Stimulated activated CD4-positive, alpha-beta T cell treated with anti-CD3 and anti-CD28 coated beads, Interleukin-15, amount 100 ng/mL, for 1 hour (primary cell): ENCODE measurements at places on chromosomes 1 and 21.

DNA sequence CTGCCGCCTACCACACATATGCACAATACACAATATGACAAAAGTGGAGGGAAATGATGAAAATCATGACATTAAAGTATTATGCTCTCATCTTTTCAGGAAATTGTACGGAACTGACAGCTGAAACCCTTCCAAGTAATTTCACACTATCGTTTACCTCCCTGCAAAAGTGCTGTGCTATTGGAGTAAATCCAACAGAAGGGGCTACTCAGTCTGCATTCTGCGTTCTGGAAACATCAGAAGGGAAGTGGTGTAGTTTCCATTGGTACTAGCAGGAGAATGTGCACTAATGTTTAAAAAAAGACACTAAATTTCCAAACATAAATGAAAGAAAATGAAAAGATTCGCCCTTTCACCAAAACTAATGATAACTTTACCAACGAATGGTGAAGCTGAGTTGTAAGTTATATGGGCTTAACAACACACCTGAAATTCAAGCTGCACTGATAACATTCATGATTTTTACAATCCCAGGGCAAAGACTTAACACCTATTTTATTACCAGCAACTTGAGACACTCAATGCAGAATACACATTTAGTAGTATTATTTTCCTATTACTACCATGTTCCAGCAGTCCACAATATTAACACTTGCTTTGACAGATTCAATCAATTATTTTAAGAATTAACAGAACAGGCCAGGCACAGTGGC is 3.2 kb downstream of the DENND1B start:
- no peak for DNase-seq

- no peak for DNase-seq
Measured at GRCh38 chr1:147547065-147547464, 5.8 kb downstream of the BCL9 start.

GRCh38 chr1:4375812-4376211 is 278.6 kb upstream of the AJAP1 start:
- DNase-seq = no peak

DNA sequence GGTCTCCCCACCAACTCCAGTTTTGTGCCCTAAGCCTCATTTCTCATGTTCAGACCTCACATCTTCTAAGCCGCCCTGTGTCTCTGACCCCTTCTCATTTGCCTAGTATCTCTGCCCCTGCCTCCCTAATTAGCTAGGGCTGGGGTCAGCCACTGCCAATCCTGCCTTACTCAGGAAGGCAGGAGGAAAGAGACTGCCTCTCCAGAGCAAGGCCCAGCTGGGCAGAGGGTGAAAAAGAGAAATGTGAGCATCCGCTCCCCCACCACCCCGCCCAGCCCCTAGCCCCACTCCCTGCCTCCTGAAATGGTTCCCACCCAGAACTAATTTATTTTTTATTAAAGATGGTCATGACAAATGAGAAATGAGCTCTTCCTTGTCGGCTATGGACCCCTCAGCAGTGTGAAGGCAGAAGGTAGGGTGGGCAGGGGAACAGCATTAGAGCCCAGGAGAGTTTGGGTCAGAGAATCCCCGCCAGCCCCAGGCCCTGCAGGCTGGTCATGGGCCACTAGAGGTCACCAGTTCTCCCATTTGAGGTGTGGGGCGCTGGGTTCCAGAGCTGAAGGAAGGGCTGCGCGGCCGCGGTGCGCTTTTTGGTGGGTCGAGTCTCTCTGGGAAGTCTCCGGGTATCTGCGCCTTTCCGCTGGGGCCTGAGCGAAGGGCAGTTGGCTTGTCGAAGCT is 11.5 kb downstream of the ADAMTSL4 start:
- DNase-seq = peak; percentile 65

DNA sequence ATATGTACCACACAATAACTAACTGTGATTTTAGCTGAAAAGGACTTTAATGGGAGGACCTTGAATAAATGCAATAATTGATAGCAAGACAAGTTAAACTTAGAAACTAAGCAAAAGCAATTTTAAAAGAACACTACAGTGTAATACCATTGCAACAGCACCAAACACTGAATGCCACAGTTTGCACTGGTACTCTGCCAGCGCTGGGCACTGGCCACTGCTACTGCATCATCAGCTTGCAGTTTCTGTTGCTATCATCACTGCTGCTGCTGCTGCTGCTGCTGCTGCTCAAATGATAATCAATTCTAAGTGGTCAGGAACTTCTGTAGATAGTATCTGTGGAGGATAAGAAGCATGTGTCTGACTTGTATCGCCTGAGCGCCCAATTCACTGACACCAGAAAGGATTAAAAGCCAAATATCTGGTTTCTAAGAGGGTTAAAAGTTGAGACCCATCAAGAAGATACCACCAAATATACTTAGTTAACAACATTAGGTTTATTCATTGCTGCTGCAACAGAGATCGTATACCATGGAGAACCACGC is 306.9 kb downstream of the LRRC40 start:
- DNase-seq = no peak

DNA sequence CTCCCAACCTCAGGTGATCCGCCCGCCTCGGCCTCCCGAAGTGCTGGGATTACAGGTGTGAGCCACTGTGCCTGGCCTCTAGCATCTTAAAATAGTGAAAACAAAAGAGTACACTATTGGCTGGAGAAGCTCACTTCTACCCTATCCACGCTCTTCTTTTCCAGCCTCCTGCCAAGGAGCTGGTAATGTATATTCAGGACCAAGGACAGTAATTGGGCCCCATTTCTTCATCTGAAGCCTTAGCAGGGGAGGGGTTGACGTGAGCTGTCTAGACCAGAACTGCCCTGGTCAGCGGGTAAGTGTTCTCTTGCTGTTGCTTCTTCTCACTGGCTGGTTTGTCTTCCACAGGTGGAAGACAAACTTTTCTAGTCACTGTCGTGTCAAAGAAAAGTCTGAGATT is 70.2 kb downstream of the DNM3 start:
- no peak for DNase-seq

DNA sequence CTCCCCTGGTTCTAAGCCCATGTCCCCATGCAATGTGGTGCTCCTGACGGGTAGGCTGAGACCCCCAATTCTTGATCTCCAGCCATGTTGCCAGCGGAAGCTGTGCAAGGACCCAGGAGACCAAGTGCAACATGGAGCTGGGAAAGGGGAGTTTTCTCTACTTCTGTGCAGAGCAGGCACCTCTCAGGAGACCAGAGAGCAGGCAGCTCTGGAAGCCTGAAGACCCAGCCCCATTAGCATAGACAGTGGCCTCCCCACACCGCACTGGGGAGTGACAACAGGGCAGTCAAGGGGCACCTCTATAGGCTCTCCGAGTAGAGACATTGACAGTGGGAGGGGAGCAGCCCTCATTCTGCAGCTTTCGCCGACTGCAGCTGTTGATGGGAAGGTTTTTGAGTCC is 410.2 kb downstream of the MATN1 start:
- DNase-seq = no peak

DNA sequence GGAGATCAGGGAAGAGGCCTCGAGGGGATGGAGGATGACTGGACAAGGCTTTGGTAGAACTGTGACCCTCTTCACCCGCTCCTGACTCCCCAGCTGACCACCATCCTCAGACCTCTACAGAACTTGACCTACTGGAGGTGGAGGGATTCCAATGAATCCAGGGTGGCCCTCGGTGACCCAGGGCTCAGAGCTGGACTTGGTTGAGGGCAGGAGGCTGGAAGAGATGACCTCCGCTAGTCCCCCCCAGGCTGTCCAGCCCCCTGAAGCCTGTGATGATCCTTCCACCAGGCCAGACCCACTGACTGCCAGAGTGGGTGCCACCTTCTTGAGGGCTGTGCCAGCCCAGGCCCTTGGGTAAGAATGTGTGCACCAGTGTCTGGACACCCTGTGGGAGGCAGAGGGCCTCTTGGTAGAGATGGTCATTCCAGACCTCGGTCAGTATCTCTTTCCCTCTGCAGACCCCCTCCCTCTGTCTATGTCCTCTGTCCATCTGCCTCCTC is 44.9 kb downstream of the ATP1B1 start:
- DNase-seq = no peak

- no peak for DNase-seq
Measured at GRCh38 chr1:6081901-6082300, 36.2 kb downstream of the KCNAB2 start.

GRCh38 chr1:91835087-91835521 is 50.8 kb downstream of the TGFBR3 start:
- no peak for DNase-seq

- DNase-seq = no peak
Measured at GRCh38 chr1:244431166-244431565, 20.5 kb downstream of the ADSS2 start.

DNA sequence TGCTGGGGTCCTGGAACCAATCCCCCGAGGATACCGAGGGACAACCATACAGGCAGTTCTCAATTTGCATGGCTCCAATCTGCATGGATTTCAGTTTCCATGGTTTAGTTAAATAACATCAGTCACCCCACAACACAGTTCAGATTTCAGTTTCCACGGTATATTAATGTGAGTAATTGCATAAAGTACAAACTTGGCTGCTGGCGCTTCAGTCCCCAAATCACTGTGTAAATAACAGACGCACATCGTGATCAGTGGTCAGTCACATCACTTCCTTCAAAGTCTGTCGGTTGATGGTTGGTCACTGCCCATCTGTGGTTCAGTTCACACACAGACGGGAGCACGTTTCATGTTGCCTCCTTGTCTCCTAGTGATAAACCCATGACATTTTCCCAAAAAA is 66.4 kb upstream of the LPGAT1 start:
- no peak for DNase-seq

- no peak for DNase-seq
Measured at GRCh38 chr1:35044431-35044830, 12.7 kb upstream of the ZMYM6 start.

- DNase-seq = no peak
Measured at GRCh38 chr1:74513411-74514300, 1.2 kb upstream of the LRRC53 start.

DNA sequence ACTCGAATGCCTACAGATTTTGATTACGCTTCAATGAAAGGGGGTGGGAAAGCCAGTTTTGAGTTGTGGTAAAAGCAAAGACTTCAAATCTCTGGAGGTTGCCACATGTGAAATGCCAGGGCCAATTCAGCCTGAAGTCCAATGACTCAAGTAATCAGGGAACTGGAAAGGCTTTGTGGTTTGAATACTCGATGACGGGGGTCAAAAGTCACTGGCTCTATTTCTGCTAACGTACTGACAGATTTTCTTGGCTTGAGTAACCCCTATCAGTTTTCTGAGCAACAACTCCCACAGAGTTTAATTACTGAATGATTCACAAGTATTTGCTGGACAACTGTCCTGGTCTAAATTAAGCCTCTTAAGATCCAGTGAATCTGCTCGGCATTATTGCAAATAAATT is 152.2 kb downstream of the SIPA1L2 start:
- no peak for DNase-seq

DNA sequence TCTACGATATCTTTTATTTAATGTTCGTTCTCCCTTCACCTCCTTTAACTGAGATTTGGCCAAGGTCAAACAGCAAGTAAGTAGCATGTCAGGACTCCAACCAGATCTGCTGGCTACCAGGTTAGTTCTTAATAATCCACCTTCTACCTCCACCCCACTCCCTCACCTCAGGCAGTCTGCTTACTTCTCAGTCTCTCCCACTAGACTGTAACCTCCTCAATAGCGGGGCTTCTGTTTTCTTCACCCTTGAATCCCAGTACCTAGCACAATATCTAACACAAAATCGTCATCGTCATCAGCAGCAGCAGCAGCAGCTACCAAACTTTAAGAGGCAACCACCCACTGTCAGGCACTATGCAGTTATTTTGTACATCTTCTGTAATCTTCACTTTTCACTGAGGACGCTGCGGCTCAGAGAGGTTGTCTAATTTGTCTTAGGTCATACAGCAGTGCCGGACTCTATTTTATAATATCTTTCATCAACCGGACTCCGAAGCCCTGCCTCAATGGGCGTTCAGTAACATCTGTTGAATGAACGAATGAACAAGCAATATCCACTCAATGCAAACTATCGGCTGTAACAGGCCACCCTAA is 859 bp upstream of the MAGI3 start:
- DNase-seq = no peak

DNA sequence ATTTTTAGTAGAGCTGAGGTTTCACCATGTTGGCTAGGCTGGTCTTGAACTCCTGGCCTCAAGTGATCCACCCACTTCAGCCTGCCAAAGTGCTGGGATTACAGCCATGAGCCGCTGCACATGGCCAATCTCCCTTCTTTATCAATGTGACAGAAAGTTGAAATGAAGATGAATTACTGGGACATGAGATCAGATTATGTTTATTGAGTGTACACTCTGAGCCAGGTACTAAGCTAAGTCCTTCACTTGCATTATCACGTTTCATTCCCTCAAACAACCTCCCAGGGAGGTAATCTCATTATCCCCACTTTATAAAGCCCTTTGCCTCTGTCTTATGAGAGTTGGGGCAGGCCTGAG is 6.3 kb upstream of the CHI3L2 start:
- no peak for DNase-seq

DNA sequence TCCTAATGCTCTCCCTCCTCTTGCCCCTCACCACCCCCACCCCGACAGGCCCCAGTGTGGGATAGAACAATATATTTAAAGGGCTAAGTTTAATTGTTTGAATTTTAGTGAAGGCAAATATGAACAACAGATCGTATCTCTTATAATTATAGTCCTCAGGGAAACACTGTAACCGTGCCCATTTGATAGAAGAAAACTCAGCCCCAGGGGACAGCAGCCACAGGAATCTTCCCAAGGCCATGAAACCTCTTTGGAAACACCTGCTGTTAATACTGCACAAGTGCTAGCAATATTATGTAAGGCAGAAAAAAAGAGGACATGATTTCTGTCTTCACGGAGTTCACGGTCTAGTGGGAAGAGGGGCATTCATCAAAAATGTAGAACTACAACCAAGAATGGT is 142.2 kb downstream of the URB2 start:
- no peak for DNase-seq

GRCh38 chr21:18673789-18674188 is 270.2 kb upstream of the TMPRSS15 start:
- no peak for DNase-seq

GRCh38 chr1:25685938-25686665 is 69.5 kb downstream of the MAN1C1 start:
- no peak for DNase-seq

DNA sequence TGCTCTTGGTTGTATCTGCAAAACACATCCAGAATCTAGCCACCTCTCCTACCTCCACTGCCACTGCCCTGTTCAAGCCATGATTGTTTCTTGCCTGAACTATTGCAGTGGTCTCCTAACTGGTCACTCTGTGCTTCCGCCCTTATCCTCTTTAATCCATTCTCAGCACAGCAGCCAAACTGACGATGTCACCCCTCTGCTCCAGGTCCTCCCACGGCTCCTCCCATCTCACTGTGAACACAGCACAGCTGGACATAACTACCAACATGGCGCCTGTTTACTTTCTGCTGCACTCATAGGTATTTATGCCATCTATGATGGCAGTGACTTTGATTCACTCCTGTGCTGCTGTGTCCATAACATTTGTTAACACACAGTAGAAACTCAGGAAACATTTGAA is 406.7 kb downstream of the DISC1 start:
- DNase-seq = no peak

GRCh38 chr1:160823296-160823695 is 27.3 kb downstream of the LY9 start:
- DNase-seq = no peak

GRCh38 chr1:1167398-1167821 is 6.3 kb upstream of the TTLL10 start:
- DNase-seq = no peak

GRCh38 chr1:45721207-45721606 is 29.2 kb downstream of the IPP start:
- DNase-seq = no peak

- DNase-seq = no peak
Measured at GRCh38 chr1:99266726-99267125, 2.4 kb downstream of the PLPPR4 start.

GRCh38 chr1:111347026-111347425 is 56.4 kb downstream of the CHIA start:
- DNase-seq = no peak
